Muscle of leg (tissue), 16 donors: ENCODE measurements at places on chromosomes 3 and 15. TPM values are rescaled to one million over a fixed set of nuclear protein-coding genes. Genes with fewer than 3 reads are reported as not detected.

SOX14 gene
- total RNA-seq = not detected

STAC gene
- total RNA-seq = 36.5 TPM

OR5H15 gene
- total RNA-seq = not detected

- DNase-seq = peak; percentile 52
Measured at GRCh38 chr3:149771652-149772271, 19.5 kb upstream of the COMMD2 start.

DNA sequence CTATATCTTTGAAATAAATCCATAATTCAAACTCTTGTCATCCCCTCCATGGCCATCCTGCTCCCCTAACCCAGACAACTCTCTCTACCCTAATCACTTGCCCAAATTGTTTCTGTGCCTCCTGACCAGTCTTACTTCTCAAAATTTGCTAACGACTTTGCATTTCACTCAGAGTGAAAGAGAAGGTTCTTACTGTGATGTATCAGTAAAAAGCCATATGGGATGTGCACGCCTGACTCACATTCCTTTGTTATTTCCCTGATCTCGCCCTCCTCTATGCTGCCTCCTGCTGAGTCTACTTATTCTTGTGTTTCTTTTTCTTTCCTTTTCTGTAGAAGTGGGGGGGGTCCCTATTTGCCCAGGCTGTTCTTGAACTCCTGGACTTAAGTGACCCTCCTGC, 487.2 kb upstream of the FRG2C start:
- no peak for DNase-seq

GRCh38 chr15:38035701-38036100, 101.3 kb downstream of the TMCO5A start:
- no peak for DNase-seq

DNA sequence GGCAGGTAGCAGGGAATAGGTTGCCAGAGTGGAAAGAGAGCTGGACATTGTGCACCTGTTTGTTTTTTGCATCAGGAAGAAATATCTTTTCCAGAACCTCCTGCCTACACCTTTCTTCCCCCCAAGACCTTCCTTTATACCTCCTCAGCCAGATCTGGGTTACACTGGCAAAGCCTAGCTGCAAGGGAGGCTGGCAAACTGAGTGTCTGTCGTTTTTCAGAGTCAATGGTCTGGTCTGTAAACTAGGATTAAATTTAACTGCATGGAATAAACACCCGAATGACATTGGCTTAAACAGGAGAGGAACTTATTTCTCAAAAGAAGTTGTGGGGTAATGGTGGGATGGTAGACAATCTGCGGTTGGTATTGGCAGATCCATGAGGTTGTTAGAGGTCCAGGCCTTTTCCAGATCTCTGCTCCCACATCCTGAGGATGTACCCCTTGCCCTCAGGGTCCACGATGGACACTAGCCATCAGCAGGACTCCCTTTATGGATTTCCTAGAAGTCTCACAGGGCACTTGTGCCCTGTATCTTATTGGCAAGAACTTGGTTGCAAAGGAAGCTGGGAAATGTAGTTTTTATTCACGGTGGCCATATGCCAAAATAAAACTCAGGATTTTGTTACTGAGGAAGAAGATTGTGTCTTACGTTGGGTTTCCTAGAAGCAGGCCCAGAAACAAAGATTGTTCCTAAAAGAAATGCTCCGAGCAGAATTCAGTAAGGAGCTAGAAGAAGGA, 3.2 kb upstream of the RARRES1 start:
- no peak for DNase-seq

DNA sequence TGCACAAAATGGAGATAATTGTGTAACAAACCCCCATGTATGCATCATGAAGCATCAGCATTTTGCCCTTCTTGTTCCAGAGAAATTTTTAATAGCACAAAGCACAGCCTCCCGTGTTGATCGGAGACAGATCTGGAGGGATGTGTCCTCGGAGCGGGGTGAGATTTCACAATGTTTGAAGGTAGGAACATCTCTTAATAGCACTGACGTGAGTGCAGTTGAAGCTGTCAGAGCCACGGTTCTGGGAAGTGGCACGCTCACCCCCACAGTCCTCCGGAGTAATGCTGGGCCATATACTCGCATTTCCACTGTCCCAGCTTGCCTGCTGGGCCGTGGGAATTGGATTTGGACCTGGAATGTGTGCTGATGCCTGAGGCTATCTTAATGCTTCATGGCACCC, 24.1 kb downstream of the ARPP21 start:
- DNase-seq = peak; percentile 48

- DNase-seq = peak; percentile 68
Measured at GRCh38 chr3:190012314-190012782, 108.3 kb downstream of the P3H2 start.

DNA sequence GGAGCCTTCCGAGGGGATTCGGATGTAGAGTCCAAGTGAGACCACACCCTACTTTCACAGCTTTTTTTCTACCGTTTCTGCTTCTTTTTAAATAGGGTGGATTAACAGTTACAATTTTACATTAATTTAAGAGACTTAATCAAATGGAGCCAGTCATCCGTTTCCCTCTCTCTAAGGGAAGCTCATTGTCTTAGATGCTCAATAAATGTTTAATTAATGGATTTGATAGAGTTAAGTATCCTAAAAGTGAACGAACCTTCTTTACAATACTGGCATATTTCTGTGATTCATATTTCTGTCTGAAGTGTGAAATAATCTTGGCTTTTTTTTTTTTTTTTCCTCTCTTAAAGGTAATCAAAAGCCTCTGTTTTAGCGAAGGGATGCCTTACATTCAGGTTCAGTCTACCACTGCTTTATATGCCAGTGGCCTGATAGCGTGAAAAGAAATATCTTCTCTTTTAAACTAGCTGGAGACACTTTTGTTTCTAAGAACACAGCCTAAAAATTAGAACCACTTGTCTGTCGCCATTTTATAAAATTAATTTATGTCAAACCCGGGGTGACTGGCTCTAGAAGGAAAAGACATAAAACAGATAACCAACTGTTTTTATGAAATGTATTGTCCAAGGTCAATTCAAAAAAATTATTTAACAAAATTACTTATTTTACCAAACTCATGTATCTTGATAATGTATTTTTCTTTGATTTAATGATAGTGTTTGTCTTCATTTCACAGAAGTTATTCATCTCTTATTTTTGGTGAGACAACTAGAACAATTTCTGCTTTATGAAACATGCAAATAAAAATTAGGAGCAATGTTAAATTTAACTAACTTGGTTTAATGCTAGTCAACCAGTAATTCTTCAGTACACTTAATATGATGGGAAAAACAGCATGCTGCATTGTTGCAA, 2.5 kb upstream of the CTNNB1 start:
- no peak for DNase-seq

GRCh38 chr15:45790325-45790943, 155.6 kb downstream of the SQOR start:
- no peak for DNase-seq

- no peak for DNase-seq
Measured at GRCh38 chr3:188139466-188139865, 14.5 kb upstream of the LPP start.

IL17RB gene
- total RNA-seq = 0.93 TPM

- peak; percentile 54 for DNase-seq
Measured at GRCh38 chr3:14946739-14947099, 664 bp upstream of the NR2C2 start.

GRCh38 chr3:120457827-120458226, 7.0 kb upstream of the FSTL1 start:
- DNase-seq = no peak

GLDN gene
- total RNA-seq = 0.84 TPM

- peak; percentile 43 for DNase-seq
Measured at GRCh38 chr3:101170062-101170771, 150.2 kb downstream of the IMPG2 start.

GUCA1C gene
- total RNA-seq = not detected

CTXN2 gene
- total RNA-seq = not detected

FAM107A gene
- 0.84 TPM for total RNA-seq

- DNase-seq = no peak
Measured at GRCh38 chr3:66629982-66630368, 129.2 kb upstream of the LRIG1 start.

- DNase-seq = no peak
Measured at GRCh38 chr3:18143258-18143780, 281.8 kb downstream of the SATB1 start.

DNA sequence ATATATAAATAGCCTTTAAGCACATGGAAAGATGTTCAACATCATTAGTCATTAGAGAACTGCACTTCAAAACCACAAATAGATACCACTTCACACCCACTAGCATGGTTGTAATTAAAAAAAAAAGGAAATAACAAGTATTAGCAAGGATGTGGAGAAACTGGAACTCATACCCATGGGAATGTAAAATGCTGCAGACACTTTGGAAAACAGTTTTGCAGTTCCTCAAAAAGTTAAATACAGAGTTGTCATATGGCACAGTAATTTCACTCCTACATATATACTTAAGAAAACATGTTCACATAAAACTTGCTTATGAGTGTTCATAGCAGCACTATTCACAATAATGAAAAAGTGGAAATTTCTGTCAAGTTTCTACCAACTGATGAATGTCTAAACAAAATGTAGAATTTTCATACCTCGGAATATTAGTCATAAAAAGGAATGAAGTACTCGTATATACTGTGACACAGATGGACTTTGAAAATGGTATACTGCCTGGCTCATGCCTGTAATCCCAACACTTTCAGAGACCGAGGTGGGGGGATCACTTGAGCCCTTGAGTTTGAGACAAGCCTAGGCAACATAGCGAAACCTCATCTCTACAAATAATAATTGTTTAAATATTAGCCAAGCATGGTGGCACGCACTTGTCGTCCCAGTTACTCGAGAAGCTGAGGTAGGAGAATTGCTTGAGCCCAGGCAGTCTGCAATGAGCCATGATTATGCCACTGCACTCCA, 28.1 kb downstream of the BCL2A1 start:
- DNase-seq = no peak

DNA sequence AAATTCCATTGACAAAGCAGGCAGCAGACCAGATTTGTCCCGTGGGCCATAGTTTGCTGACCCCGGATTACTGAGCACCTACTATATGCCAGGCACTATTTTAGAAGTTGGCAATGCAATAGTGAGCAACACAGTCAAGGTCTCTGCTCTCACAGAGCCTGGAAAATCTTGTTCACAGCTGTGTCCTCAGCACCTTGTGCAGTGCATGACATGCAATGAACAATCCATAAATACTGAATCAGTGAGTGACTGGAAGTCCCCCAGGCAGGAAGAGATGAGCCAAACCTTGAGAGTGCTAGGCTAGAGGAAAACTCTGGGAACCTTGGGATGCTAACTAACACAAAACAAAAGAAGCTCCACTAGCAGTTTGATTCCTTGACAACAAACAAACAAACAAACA, 14.4 kb downstream of the TM4SF1 start:
- DNase-seq = peak; percentile 29

- no peak for DNase-seq
Measured at GRCh38 chr3:149233323-149233722, 11.7 kb upstream of the CP start.

- DNase-seq = peak; percentile 99
Measured at GRCh38 chr3:117628823-117629291, 919.3 kb downstream of the TUSC7 start.

- peak; percentile 58 for DNase-seq
Measured at GRCh38 chr15:64090527-64090926, 3.1 kb downstream of the CIAO2A start.

DNA sequence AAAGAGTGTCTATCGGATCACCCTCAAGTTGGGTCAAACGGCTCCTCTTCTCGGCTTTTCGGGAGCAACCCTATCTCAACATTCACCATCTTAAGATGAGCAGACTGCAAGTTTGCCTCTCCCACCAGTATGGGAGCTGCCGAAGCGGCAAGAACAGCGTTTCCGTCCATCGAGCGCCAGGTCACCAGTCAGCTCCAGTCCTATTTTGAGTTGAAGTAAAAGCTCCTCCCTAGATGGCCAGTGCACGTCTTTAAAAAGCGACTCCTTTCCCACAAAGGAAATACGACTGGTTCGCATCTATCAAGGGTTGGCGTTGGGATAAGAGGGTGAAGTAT, 369 bp upstream of the U2SURP start:
- DNase-seq = no peak

GRCh38 chr3:168152149-168152548, 56.4 kb upstream of the GOLIM4 start:
- DNase-seq = no peak

IL12A gene
- total RNA-seq = 0.71 TPM

DNA sequence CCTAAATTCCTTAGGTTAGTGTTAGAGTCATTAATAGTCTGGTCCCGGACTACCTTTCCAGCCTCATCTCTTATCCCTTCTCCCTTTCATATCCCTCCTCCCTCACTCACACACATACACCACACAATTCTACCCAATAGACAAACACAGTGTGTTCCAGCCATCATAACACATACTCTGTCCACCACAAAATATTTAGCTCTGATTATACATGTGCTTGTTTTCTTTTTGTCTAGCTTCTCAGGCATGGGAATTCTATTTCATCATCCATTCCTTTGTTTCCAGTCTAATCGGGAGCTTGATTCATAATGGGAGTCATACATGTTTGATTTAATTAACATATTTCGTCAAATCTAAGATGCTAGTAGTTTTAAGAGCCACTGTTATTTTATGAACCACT, 161.8 kb upstream of the BFSP2 start:
- no peak for DNase-seq
